NCI-H2081 treated with DMSO at 0.1 percent for 48 hours (cell line): ENCODE measurements at places on chromosomes 2 and 18.

DNA sequence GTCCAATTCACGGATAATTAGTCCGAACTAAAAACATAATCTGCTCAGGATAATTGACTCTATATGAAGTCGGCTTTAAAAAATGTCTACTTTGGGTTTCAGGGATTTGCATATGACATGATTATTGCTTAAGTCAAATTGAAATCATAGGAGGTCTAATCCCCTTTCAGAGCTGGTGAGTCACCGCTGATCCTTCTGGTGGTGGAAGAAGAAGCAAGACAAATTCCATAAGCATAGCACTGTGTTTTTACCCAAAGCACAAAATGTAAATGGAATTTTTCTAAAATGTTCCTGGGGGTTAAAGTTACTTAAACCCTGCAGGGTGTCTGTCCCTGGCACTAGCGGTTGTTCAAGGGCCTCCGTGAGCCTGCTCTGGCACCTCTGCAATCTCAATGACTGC lies 460.2 kb downstream of the LRATD1 start:
- DNase-seq: no peak

DNA sequence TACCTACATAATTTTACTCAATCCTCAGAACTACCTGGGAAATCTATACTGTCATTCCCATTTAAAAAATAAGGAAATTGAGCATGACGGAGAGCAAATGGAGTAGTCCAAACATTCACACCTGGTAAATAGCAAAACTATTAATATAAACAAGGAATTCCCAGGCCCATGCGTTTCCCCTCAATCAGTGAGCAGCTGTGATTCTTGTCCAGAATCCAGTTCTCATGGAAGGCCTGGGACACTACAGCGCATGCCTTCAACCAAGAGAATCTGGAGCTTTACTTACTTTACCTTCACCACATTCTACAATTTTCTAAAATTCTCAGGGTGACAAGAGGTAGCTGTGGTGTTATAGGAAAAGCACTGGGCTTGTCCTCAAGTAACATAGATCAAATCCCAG lies 259.0 kb downstream of the LRATD1 start:
- no peak for DNase-seq

- DNase-seq: no peak
Observed at GRCh38 chr18:79432376-79433120, 36.8 kb downstream of the NFATC1 start.

DNA sequence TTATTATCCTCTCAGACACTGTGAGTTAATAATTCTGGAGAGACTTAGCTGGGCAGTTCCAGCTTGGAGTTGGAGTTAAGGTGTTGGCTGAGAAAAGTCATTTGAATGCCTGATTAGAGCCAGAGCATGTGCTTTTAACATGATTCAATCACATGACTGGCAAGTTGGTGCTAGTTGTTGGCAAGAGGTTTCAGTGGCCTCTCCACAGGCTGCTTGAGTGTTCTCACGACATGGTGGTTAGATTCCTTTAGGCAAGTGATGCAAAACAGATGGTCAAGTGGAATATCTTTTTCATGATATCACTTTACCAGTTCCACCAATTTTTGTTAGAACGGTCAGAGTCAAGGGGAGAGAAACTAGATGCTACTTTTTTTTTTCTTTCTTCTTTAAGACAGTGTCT lies 262.7 kb upstream of the FN1 start:
- DNase-seq: no peak

DNA sequence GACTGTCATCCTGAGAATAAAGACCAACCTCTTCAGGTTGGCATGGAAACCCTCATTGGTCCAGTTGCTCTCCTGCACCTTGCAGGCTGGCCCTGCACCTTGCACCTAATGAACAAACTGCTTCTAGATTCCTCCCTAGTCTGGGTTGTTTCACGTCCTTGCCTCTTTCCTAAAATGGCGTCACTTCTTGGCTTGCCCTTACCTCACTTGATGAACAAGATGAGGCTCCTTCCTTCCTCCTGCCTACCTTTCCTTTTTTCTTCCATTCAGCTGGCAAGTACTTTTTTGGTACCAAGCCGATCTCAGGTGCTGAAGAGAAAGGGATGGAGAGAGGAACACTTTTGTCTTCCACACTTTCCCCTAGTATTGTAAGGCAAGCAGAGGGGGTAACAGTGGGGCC lies 74.5 kb downstream of the MYCN start:
- DNase-seq: no peak

GRCh38 chr2:71767663-71768062 lies 314.3 kb downstream of the DYSF start:
- no peak for DNase-seq

GRCh38 chr2:119476301-119477112 lies 44.9 kb downstream of the TMEM37 start:
- peak; percentile 36 for DNase-seq

GRCh38 chr2:119494163-119494790 lies 30.0 kb downstream of the SCTR start:
- DNase-seq: no peak

GRCh38 chr2:173351879-173352278 lies 2.8 kb upstream of the CDCA7 start:
- DNase-seq: no peak

GRCh38 chr2:120338015-120338414 lies 7.9 kb upstream of the INHBB start:
- no peak for DNase-seq
